ENCODE measurements at places on chromosomes 13 and 19.

DNA sequence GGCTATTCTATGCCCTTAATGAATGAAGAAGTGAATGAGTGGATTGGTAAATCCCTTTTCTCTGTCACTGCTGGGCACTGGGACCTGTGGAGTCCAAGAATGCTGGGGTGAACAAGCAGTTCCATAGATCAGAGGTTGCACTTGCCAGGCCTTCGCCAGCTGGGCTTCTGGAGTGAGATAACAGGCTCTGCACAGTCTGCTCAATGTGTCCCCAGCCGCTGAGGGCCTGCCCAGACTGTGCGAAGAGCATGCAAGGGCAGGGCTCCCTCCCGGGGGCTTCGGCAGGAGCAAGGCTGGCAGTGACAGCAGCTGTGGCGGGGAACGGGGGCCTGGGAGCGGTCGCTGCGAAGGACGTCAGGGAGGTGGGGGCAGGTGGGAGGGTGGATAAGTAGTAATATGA, 51.3 kb downstream of the ZNF536 start:
- no peak for DNase-seq

GRCh38 chr19:4454747-4455718, 2.6 kb downstream of the UBXN6 start:
- no peak for DNase-seq

DNA sequence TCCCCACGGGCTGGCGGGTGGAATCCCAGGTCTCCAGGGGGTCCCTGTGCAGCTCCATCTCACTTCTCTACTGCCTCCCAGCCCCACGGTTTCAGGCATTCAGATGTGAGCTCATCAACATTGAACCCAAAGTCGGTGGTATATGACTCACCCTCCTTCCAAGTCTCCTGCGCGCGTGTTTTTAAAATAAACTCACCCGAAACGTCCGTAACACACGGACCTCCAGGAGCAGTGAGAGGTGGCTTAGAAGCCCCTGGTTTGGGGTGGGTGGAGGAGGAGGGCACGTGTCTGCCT, 14.0 kb upstream of the CRTC1 start:
- DNase-seq, result no peak

DNA sequence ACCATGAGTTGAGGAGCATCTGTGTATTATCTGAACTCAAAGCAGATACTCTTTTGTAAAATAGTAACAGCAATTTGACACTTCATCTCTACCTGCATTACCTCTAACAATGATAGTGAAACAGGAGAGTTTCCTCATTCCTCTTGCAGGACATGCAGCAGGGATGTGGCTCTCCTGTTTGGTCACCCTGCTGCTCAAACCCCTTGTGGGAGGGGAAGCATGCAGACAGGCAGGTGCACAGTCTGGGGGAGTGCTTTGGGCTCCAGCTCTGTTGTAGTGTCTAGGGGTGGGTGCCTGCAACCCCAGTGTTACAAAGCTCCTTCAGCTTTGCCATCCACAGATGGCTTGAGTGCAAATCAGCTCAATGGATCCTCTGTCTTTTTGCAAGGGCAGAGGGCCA, 827.6 kb downstream of the DACH1 start:
- DNase-seq, result peak; percentile 17

DNA sequence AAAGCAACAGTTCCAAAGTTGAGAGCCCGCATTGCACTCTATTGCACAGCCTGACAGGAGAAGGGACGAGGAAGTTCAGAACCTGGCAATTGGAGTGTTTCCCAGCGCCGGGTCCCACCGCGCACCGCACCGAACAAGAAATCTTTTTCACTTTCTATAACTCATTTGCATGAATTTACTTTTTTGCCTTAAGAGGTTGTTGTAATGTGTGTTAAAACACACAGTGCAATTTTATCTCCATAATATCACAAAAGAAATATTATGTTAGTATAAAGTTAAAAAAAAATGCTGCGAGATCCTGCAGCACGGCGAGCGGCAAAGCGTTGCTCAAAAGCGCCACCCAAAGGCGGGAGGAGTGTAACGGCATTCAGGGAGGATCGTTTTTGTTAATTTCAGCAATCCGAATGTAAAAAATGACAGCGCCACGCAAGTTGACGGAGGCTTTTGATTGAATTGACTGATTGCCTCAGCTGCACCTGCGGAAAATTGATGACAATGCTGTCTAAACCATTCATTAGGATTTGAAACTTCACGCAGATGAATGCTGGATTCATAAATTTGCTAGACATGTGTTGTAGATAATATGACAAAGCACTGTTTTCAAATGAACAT, 303.6 kb upstream of the ZNF507 start:
- no peak for DNase-seq

DNA sequence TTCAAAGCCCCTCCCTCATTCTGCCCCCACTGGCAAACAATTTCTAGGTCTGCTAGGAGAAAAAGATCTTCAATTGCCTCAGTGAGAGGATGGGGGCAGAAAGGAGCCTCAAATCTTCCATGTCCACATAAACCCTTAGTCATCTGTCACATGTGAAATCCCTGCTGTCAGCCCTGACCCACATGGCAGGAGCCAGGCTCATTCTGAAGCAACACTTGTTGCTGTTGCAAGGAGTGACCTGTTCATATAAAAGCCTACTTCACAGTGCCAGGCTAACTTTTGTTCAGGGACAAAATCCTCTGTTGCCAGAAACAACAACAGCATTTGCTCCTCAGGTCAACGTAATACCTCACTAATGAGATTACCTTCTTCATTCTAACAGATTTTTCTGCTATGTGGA, 70.5 kb downstream of the IRS2 start:
- no peak for DNase-seq

GRCh38 chr19:32453736-32454135, 48.2 kb downstream of the DPY19L3 start:
- no peak for DNase-seq

- DNase-seq, result no peak
These were observed 100.3 kb downstream of the ITGBL1 start for GRCh38 chr13:101552786-101553185.

DNA sequence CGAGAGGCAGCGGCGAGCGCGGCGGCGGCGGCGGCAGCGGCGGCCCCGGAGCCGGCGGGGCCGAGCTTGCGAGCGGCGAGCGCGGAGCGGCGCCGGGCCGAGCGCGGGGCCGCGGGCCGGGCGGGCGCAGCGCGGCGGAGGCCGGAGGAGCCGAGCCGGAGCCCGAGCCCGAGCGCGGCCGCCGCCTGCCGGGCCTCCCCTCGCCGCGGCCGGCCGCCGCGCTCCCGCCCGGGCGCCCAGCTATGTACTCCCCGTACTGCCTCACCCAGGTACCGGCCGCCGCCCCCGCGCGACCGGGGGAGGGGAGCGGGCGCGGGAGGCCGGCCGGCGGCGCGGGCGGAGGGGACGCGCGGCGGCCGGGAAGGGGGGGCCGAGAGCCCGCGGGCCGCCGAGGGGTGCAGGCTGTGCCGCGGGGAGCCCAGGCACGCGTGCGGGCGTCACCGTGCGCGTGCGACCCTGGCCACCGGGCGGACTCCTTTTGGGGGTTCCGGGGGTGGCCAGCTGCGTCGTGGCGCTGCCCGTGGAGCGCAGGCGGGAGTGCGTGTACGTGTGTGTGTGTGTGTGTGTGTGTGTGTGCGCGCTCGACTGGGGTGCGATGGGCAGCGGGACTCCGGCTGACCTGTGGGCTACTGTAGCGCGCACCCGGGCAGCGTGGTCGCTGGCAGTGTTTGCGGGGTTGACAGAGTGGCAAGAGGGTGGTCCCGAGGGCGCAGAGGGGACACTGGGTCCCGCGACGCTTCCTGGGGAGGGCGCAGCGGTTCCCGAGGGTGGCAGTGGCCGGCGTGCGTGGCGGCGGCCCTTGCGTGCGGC, 526 bp downstream of the NFIX start:
- no peak for DNase-seq
